ENCODE measurements at places on chromosomes 16 and 17. TPM values are rescaled to one million over a fixed set of nuclear protein-coding genes. Genes with fewer than 3 reads are reported as not detected.

Gene OR3A3
- total RNA-seq, result not detected

Gene CHST4
- total RNA-seq, result not detected

Gene MFSD6L
- not detected for total RNA-seq

Gene LCAT
- 10.4 TPM for total RNA-seq

Gene MEOX1
- total RNA-seq, result not detected

Gene CCL1
- total RNA-seq, result not detected

Gene GPRC5C
- 56.4 TPM for total RNA-seq

Gene GLIS2
- 32.4 TPM for total RNA-seq

Gene CCL7
- 0.61 TPM for total RNA-seq

Gene ABI3
- not detected for total RNA-seq

Gene SLC26A11
- 12.1 TPM for total RNA-seq

Gene CACNG5
- total RNA-seq, result not detected

Gene KRT24
- not detected for total RNA-seq

Gene ZNF423
- total RNA-seq, result 0.12 TPM

Gene ZC3H7A
- 25.6 TPM for total RNA-seq

Gene ASGR1
- total RNA-seq, result 0.82 TPM

Gene CARD14
- total RNA-seq, result 0.26 TPM

Gene SOCS3
- 33.3 TPM for total RNA-seq

Gene CCDC154
- 0.52 TPM for total RNA-seq

Gene DYNLL2
- 22.9 TPM for total RNA-seq

Gene GNG13
- not detected for total RNA-seq

Gene GCGR
- 0.43 TPM for total RNA-seq

Gene TMEM95
- not detected for total RNA-seq

Gene GAST
- not detected for total RNA-seq

Gene CA7
- total RNA-seq, result not detected

Gene OTOP2
- 0.06 TPM for total RNA-seq

Gene ARL5C
- not detected for total RNA-seq

Gene ZNF469
- total RNA-seq, result 11.5 TPM

Gene PLD2
- 23.5 TPM for total RNA-seq

Gene CCR7
- 0.85 TPM for total RNA-seq

Gene STX8
- total RNA-seq, result 65.0 TPM

Gene YBX2
- 0.66 TPM for total RNA-seq

Gene SLFN14
- not detected for total RNA-seq

Gene NUDT7
- total RNA-seq, result 5.0 TPM

Gene NPIPA2
- 1.3 TPM for total RNA-seq

Gene KRTAP2-1
- total RNA-seq, result not detected

Gene KRT23
- 0.08 TPM for total RNA-seq

Gene PPY
- total RNA-seq, result not detected

Gene ARHGAP44
- total RNA-seq, result 3.1 TPM

Gene FOXF1
- total RNA-seq, result not detected

Gene KRT13
- 0.30 TPM for total RNA-seq

Gene NOL11
- 72.8 TPM for total RNA-seq

Gene KRTAP4-4
- not detected for total RNA-seq

Gene CMTM2
- not detected for total RNA-seq

Gene KIF2B
- not detected for total RNA-seq

Gene PRSS33
- total RNA-seq, result not detected

Gene RAB37
- 1.0 TPM for total RNA-seq

Gene PAGR1
- 48.8 TPM for total RNA-seq

Gene TBC1D3I
- total RNA-seq, result 0.15 TPM

Gene ABCC11
- 0.06 TPM for total RNA-seq

Gene HP
- not detected for total RNA-seq

Gene TP53TG3F
- total RNA-seq, result not detected

Gene KRTAP1-1
- not detected for total RNA-seq

Gene ACSM5
- total RNA-seq, result not detected

Gene OTOP3
- total RNA-seq, result not detected

Gene CHAD
- not detected for total RNA-seq

Gene TBC1D28
- not detected for total RNA-seq

Gene P2RX5
- total RNA-seq, result 26.5 TPM

Gene SYNGR3
- 6.5 TPM for total RNA-seq

Measured in A549 treated with CpdA at 1 μM for 4 hours (cell line).